Fibroblast of skin of left biceps (primary cell): ENCODE measurements at places on chromosomes 12 and 14.

DNA sequence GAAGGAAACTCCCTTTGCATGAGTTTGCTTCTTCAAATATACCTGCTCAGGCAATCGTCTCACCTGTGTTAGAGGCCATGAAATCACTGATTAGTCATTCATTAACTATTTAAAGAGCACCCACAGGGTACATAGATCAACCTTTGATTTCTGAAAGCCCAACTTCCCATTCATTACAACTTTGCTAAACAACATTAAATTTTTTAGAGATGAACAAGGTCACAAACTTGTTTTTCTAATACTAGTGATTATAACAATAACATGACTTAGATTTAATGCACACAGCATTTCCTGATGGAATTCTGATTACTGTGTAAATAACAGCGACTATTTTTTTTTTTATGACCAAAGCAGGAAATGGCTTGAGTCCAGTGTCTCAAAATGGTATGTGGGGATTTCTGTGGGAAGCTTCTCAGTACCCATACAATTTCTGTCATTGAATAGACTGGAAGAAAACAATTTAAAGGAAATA is 5.4 kb upstream of the ERO1A start:
- DNase-seq = no peak

GRCh38 chr14:22168092-22168955 is 420.7 kb downstream of the DAD1 start:
- no peak for DNase-seq

GRCh38 chr12:81461163-81461562 is 298.0 kb downstream of the PPFIA2 start:
- no peak for DNase-seq

DNA sequence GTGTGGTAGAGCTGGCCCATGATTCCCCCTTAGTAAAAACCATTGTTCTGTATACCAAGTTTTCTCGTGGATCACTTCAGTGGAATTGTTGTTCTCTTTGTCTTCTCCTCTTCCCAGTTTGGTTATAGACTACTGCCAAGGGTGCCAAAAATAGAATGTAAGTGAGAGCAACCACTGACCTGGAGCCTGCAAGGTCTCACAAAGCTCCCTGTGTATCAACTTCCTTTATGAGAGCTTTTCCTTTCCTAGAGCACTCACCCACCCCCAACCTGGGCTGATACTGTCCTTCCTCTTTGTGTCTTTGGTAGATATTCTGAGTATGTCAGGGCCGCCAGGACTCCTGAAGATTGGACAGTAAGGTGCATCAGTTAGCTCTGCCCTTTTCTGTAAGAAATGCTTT is 101.0 kb downstream of the SCN8A start:
- no peak for DNase-seq

DNA sequence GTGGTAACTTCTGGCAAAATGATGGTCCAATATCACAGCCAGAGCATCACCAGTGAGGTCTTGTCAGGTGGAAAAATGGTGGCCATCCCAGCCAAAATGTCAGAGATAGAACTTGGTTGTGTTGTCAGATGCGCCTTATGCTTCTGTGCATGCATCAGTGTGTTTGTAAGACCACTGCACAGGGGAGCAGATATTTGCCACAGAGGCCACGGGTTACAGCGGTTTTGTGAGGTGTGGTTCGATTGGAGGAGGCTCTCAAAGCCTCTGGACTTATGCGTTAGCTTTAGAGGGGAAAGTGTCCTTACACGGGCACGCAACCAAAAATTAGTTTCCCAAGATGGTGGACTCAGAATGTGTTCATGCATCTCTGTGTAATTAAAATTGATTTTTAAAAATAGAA is 243.8 kb downstream of the ADGRD1 start:
- DNase-seq = no peak
